Kidney (tissue), 22 donors: ENCODE measurements at places on chromosomes 5 and 9. TPM values are rescaled to one million over a fixed set of nuclear protein-coding genes. Genes with fewer than 3 reads are reported as not detected.

LHX2 gene
- not detected for total RNA-seq

- no peak for DNase-seq
Measured at GRCh38 chr9:120928015-120928482, 1.5 kb upstream of the TRAF1 start.

NMUR2 gene
- not detected for total RNA-seq

DNA sequence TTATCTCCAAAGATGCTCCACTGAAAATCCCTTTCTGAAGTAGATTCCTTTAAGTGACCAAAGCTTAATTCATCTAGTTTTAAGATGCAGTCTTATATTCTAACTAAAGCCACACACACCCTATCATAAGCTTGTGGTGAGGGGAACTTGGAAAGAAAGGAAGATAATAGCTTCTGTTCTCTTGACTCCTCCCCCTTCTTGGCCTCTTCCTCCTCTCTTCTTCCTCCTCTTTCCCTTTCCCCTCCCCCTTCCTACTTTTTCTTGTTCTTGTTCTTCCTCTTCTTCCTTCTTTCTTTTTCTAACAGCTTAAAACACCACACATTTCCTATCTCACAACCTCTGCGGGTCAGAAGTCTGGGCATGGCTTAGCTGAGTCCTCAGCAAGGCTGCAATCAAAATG is 23.5 kb downstream of the IL7R start:
- no peak for DNase-seq

GRCh38 chr5:98917433-98917832 is 11.4 kb downstream of the CHD1 start:
- no peak for DNase-seq

DNA sequence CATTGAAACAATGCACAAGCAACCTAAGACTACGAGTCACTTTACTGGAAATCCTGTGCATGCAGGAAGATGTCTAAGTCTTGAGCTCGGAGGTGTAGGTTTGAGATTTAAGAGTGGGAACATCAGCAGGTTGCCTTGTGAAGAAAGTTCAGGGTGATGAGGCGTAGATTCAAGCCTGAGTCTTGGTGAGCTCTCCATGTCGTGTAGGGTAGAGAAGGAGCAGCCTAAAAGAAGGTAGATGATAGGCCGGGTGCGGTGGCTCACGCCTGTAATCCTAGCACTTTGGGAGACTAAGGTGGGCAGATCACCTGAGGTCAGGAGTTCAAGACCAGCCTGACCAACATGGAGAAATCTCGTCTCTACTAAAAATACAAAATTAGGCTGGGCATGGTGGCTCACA is 30.2 kb upstream of the ANKRD18A start:
- DNase-seq: no peak

- DNase-seq: no peak
Measured at GRCh38 chr5:174154559-174154958, 109.1 kb downstream of the NSG2 start.

SHISAL2B gene
- total RNA-seq: not detected

STC2 gene
- total RNA-seq: 2.7 TPM

PLAC8L1 gene
- total RNA-seq: not detected

DNA sequence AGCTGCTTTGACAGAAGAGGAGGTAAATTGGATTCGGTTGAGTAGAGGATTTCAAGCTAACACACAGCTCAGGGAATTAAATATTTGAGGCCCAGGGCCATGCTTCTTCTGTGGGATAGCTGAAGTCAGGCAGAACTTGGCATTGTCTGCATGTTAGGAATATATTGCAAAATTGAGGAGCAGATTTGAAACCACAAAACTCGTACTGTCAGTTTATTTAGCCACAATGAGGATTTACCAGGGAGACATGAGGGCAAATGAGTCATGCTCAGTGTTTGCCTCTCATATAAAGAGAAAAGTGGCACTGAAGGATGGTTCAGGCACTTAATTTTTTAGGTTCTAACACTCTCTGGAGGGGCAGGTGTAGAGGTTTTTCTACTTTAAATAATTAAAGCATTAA is 83.0 kb upstream of the PRLR start:
- DNase-seq: no peak

GRCh38 chr5:103270581-103270980 is 12.0 kb downstream of the MACIR start:
- no peak for DNase-seq

- DNase-seq: no peak
Measured at GRCh38 chr5:88836195-88836838, 46.7 kb downstream of the MEF2C start.

DNA sequence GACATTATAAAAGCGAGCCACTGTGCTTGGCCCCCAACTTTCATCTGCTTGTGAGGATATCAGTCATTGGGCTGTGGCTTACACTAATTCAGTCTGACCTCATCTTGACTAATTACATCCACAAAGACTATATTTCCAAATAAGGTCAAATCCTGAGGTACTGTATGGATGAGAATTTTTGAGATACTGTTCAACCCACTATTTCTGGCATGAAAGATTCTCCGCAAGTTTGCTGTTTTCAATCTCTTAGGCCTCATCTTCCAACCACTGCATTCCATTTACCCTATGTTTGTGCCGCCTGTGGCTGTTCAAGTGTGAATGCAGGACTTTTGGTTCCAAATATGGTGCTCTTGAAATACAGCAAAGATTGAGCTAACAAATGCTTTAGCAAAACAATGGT is 400.9 kb upstream of the SGCD start:
- DNase-seq: no peak
